ENCODE measurements at places on chromosomes 13 and 19.

GRCh38 chr13:42377640-42378382, 105.9 kb downstream of the AKAP11 start:
- DNase-seq, result no peak

DNA sequence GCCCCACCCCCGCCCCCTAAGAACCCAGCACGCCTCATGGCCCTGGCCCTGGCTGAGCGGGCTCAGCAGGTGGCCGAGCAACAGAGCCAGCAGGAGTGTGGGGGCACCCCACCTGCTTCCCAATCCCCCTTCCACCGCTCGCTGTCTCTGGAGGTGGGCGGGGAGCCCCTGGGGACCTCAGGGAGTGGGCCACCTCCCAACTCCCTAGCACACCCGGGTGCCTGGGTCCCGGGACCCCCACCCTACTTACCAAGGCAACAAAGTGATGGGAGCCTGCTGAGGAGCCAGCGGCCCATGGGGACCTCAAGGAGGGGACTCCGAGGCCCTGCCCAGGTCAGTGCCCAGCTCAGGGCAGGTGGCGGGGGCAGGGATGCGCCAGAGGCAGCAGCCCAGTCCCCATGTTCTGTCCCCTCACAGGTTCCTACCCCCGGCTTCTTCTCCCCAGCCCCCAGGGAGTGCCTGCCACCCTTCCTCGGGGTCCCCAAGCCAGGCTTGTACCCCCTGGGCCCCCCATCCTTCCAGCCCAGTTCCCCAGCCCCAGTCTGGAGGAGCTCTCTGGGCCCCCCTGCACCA, 11.9 kb downstream of the ARHGAP33 start:
- no peak for DNase-seq

GRCh38 chr13:49466292-49466838, 22.3 kb downstream of the SETDB2 start:
- no peak for DNase-seq

DNA sequence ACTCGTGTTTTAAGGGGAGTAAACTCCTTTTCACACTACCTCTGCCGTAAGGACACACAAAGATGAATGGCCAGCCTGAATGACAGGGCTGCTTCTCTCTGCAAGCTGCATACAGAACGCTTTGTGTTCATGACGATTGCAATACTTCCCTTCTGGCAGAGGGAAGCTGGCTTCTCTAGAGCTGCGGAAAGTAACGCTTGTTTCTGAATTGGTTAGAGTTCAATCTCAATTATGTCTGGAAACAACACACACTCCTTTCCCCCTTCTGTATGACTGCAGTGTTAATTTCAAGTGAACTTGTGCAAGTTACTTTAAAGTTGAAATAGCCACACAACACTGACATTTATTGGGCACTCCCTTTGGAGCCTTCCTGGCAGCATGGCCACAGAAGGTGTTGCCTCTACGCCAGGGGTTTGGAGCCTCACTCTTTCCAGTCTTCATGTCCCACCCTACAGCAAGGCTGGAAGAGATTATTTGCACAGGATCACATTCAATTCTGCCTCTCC, 242.6 kb downstream of the NDFIP2 start:
- no peak for DNase-seq

DNA sequence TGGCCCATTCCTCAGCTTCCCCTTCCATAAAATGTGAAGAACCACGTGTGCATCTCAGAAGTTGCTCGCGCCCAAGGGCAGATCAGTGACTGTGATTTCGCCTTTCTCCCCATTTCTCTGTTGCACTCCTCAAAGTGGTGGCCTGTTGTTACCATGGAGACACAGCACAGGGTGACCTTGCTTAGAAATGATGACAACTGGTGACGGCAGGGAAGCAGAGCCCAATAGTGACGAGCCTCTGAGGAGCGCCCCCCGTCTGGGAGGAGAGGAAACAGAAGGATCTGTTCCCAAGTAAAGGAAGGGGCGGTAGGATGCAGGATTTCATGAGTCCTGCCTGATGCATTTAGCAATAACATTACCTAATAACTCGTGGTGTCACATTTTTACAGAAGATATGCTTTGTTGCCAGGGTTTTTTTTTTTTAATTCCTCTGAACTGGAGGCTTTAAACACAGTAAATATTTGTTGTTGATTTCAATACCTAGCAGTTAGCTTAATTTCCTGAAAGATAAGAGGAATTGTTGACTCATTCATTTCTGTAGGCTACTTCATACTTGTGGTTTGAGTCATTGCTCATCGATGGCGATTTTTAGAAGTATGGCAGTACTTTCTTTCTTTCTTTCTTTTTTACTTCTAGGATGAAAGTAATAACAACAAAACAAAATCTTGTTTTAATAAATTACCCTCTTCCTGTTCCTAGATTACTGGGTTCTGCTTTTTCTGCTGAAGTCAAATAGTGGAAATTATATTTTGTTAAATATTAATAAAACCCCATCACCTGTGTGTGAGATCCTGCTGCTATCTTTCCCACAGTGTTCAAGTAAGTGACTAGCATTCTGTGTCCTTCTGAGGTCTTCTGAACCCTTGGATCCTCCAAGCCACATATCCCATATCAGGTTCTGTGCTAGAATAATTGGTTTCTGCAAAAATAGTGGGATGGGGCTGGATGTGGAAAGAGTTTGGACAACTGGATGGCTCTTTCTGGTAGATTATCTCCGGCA, 36.0 kb downstream of the MBNL2 start:
- DNase-seq, result no peak

GRCh38 chr13:31175847-31176532, 14.3 kb upstream of the HSPH1 start:
- no peak for DNase-seq

DNA sequence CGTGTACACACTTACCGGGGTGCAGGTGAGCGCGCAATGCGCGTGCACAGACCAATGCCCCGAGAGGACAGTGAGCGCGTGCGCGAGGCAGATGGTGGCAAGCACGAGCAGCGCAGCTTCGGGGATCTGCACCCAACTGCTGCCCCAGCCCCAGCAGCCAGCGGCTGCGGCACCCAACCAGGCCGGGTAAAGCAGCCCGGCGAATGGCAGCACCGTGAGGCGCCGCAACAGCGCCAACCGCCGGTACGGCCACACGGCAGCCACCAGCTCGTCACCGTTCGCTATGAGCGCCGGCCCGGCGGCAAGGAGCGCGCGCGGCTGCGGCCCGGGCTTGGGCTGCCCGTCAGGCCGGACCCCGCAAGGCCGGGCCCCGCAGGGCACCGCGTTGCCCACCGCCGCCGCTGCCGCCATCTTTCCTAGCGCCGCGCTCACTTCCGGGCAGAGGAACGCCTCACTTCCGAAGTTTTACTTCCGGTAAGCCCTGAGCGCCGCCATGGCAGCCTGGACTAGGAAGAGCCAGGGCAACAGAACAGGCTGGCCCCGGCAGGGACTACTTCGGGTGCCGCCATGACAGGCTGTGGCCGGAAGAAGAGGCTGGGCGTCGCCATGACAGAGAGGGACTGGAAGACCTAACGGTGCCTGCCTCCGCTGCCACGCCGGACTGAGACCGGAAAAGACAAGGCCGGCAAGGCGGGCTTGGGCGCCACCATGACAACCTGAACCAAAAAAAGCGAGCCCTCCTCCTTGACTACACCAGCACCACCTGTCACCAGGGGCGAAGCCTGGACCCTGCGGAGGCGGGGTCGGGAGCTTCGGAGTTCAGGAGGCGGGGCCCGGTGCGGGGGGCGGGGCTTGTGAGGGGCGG, at the start of gene ATP13A1:
ATP13A1 (minus strand) TSS at position 421 of the 865 bp plus-strand sequence; CDS start at position 411, 10 bp downstream.
- peak; percentile 85 for DNase-seq

GRCh38 chr13:105247830-105248229, 1287.6 kb downstream of the EFNB2 start:
- no peak for DNase-seq

DNA sequence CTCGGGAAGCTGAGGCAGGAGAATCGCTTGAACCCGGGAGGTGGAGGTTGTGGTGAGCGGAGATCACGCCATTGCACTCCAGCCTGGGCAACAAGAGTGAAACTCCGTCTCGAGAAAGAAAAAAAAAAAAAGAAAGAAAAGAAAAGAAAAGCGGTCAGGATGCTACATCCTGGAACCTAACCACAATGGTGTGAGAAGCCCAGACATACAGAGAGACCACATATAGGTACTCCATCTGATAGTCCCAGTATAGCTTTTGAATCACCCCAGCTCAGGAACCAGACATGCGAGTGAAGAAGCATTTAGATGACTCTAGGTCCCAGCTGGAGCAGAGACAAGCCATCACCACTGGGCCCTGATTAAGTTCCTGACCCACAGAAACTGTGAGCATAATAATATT, 3.2 kb downstream of the IFNL1 start:
- no peak for DNase-seq

- no peak for DNase-seq
These were observed 20.0 kb downstream of the ELL start for GRCh38 chr19:18501832-18502231.

DNA sequence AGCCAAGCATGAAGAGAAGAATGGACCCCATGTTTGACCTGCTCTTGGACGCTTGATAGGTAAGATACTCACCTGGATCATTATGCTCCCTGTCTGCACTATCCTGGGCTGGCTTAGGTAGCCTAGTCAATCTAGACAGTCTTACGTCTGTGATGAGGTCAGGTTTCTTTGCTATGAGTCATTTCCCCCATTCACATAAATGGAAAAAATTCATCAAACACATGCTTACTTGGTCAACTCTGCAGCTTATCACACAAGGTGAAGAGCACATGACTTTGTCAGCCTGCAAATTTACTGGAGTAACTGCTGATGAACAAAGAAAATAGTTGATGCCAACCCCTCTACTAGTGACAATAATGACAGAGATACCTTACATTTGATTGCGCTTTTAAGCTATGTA, 170.0 kb downstream of the NUFIP1 start:
- DNase-seq, result no peak

GRCh38 chr19:55643887-55644176, 383 bp downstream of the ZNF581 start:
- DNase-seq, result no peak

- DNase-seq, result no peak
These were observed 1334.1 kb downstream of the EFNB2 start for GRCh38 chr13:105201351-105201750.

DNA sequence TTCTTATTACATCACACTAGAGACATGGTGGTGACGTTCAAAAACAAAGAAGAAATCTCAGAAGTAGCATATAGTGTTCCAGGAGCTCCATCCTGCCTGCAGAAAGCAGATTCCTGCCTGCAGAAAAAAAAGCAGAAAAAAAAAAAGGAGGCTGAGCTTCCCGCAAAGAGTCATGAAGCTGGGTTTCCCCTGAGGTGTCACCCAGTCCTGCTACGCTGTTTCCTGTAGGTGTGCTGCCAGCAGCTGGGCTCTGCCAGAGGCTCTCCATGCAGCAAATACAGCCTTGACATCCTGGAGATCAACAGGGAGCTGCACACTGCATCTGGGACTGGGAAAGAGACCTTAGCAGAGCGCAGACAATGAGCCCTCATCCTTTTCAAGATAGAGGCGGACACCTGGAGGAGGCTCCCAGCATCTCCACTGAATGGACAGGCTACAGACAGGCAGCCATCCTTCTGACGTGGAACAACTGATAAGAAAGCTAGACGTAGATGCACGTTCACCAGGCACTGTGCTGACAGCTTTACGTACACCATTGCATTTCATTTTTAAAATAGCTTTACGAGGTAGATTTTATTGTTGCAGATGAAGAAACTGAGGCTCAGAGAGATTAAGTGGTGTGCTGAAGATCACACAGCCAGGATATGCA, 350.9 kb downstream of the FOXO1 start:
- DNase-seq, result no peak

- no peak for DNase-seq
These were observed 45.4 kb downstream of the TPT1 start for GRCh38 chr13:45295536-45295935.

DNA sequence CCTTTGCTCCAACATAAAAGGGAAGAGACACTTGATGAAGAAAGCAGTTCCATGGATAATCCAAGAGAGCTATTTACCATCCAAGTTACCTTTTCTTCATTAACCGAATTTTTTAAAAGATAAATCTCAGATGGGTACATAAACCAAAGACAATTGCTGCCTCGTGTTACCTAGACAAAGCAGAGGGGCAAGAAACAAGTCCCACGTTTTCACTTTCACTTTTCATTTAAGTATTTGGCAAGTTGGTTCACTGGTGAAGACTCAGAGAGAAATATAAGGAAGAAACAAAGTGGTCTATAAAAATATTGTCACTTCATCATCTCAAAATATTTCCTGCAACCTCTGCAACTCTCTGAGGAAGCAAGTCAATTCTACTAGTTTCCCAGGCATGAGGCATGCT, 446.1 kb downstream of the FGF14 start:
- DNase-seq, result no peak

GRCh38 chr13:42312817-42313431, 41.0 kb downstream of the AKAP11 start:
- no peak for DNase-seq

DNA sequence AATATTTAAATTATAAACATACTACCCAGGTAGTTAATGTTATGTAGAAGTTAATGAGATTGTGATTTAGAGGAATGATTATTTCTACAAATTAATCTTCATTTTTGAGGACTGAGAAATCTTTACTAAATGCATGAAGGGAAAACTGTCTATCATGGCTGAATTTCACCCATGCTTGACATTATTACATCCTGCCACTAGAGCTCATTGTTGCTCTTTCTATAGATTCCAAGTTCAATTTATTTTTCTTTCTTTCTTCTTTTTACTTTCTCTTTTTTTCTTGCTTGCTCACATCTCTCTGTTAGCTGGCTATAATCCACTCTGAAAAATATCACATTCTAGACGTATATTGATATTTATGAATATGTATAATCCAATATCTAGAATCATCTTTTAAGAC, 505.0 kb upstream of the KLHL1 start:
- DNase-seq, result no peak

- no peak for DNase-seq
These were observed 346.4 kb downstream of the FGF9 start for GRCh38 chr13:22017226-22017625.
